ENCODE measurements at places on chromosomes 7 and 10.
A peak's percentile ranks its signal among the peaks of the same experiment; 100 is the strongest.

DNA sequence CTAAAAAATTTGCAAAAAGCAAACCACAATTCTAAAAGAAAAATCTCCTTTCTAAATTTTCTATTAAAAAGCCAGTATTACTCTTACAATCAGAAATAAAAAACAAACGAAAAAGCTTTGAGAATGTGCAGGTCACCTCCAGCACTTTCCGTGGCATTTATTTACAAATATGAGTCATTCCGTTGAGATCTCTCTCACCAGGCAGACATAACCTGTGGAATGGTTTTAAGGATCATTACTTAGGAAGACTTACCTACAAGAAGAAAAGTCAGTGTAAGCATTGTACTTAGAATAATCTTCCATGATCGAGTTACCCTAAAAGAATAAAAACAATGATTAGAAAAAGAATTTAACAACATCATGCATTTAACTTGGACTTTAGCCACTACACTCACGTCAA, 3.3 kb downstream of the SUN3 start:
- DNase-seq, result no peak

DNA sequence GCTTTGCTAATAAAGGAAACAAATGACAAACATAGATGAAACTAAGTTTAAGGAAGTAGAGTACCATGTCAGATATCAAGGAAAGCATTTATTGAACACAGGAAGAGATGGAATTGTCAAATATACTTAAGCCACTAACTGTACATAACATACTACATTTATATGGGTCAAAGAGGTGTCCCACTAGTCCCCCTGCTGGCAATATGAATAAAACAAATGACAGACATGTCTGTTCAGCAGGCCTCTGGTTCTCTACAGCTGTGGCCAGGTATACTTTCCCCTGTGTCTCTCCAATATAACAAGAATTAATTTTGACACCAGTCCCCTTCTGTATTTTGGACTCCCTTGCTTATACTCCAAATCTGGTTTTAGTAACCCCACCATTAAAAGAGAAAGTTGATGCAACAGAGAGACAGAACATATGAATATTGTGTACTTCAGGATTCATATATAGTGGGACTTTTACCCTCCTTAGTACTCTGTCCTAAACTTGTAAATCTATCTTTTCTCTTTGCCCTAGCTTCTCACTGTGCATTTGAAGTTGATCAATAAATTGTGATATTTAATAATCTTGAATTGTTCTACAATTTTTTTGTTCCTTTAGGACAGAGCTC, 42.9 kb downstream of the CD36 start:
- no peak for DNase-seq

- DNase-seq, result no peak
Observed at GRCh38 chr10:7787150-7787856, 490 bp downstream of the KIN start.

DNA sequence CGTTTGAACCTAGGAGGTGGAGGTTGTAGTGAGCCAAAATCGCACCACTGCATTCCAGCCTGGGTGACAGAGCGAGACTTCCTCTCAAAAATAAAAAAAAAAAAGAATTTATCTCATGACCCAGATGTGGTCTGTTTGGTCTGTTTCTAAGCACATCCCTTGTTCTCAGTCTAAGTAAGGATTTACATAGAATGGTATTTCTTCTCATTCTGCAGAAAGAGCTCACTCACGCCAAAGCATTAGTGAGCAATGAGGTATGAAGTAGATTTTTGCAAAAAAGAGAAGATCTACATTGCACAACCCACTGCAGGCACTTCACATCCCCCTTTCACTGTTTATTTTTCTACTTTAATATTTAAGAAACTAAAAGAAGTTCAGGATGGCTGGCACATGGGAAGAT, 76.5 kb upstream of the FGL2 start:
- no peak for DNase-seq

DNA sequence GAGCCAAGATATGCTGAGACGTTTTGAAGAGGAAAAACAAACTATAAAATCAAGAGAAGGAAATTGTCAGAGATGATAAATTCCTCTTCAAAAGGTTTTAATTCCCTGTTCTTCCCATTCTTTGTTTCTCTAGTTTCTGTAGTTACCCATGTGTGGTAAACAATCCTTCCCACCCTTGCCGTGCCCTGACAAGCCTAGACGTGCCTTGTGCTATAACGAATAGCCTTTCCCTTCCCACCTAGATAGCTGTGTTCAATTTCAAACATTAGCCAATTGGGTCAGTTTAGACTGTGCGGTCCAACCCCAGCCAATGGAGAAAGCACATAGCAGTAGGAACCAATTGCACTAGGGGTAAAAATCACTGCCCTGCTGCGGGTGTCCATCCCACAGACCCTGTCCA, 138.1 kb downstream of the RALA start:
- DNase-seq, result no peak

DNA sequence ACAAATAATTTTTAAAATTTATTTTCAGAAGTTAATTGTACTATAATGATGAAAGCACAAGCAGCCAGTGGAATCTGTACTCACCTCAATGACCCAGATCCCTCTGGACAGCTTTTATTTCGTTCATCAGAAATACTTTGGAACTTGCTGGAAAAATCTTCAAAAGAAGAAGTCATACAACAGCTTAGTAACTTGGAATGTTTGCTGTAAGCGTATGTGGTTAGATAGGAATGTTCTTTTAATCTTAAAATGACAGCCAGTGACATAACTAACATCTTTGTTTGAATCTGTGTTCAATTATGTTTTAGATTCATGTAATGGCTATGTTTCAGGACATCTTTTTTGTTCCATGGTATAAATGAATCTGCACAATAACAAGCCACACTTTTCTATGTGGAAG, 26.8 kb downstream of the CFAP69 start:
- DNase-seq, result no peak

- no peak for DNase-seq
Observed at GRCh38 chr7:101169838-101170551, 4.6 kb upstream of the VGF start.

- DNase-seq, result no peak
Observed at GRCh38 chr7:47376991-47377616, 204.8 kb downstream of the TNS3 start.

DNA sequence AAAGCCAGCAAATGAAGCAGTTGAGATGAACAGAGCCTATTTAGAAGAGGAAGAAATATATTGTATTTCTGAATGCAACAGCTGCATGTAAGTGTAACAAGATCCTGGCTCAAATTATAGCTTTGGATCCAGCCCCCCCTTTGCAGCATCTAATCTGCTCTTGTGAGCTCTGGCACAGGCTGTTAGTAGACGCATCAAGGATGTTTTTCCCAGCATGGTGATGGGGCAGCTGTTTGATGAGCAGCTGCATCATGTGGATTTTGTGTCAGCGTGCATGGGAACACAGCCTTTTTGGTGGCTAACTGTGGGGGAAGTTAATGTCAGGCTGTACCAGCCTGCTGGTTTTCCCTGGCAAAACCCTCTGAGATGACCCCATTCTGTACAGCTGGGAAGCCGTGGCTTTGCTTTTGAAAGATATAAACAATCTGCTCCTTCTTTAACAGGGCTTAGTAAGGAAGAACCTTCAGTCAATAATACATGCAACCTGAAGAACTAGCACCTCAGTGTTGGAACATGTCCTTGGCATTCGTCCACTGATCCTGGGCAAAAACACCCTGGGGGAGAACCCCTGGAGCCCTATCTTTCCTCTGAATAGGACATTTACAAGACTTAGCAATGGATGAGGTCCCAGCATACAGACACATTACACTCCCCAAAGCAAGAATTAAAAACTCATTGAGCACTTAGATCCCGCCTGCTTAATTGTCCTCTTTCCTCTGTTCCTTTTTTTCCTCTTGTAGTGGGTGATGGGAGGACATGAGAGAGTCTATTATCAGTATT, 70.6 kb downstream of the NPS start:
- no peak for DNase-seq

DNA sequence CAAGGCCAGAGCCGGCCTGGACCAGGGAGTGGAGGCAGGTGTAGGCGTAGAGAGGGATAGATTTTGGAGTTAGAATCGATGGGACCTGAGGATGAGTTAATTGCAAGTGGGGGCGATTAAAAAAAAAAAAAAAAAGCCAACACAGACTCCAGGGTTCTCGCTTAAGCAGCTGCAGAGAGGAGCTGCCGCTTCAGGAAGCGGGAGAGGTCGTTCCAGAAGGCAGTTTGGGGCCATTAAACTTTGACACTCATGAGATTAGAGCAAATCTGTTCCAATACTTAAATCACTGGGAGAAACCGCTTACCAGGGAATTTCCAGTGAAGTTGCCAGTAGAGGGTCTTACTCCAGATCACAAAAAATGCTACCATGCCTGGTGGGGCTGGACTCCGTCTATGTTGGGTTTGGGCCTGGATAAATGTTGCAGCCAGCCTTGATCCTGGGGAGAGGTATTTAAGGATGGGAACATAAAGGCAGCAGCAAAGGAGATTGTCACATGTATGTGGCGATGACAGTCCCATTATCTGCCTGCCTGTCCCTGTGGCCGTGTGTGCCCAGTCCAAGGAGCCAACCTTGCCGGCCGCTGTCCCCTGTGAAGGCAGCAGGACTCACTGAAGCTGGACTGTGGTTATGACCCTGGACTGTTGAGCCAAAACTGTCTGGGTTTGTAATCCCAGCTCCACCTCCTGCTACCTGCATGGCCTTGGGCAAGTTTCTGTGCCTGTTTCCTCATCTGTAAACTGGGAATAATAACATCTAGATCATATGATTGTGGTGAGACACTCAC, 23.9 kb upstream of the GRID1 start:
- DNase-seq, result no peak

DNA sequence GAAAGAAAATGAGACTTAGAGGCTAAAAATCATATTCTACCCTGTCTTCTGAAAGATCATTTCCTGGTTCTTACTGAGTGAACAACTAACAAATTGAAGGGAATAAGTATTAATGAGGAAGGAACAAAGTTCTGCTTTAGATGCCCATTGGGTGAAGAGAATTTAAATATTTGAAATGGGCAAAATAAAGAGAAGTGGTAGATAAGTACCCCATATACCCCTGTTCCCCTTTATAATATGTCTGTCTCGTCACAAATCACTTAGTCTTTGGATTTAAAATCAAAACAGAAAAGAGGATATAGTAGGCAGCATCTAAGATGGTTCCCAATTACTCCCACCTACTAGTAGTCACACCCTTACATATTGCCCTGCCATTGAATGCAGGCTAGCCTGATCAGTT, 13.2 kb downstream of the TES start:
- no peak for DNase-seq

DNA sequence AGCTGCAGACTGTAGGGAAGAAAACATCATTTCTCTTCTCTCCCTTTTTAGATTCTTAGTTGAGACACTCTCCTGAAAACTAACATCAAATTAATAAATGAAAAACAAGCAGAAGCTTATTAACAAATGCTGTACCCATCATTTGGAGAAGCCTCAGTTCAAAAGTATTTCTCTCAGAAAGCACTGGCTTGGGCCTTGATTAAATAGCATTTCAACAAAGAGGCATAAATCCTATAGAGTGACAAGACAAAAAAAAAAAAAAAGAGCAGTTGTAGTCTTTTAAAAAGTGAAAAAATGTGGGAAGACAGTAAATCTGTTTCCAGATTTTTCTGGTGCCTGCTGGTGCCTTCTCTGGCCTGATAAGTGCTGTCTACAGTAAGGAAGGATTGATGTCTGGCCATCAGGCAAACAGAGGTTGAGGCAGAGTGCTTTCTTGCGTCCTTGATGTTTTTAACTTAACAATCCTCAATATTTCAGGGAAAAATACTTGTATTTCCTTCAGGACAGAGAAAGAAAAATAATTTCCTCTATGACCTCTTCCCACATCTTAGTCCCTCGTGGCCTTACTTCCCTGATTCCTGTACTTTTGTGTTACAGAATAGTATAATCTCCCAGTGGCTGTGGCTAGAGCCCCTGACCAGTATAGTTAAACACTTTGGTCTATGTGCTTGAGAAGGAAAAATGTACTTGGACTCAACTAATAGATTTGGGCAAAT, 300.5 kb downstream of the HGF start:
- DNase-seq, result no peak

- DNase-seq, result no peak
Observed at GRCh38 chr7:146479040-146479439, 362.4 kb downstream of the CNTNAP2 start.

DNA sequence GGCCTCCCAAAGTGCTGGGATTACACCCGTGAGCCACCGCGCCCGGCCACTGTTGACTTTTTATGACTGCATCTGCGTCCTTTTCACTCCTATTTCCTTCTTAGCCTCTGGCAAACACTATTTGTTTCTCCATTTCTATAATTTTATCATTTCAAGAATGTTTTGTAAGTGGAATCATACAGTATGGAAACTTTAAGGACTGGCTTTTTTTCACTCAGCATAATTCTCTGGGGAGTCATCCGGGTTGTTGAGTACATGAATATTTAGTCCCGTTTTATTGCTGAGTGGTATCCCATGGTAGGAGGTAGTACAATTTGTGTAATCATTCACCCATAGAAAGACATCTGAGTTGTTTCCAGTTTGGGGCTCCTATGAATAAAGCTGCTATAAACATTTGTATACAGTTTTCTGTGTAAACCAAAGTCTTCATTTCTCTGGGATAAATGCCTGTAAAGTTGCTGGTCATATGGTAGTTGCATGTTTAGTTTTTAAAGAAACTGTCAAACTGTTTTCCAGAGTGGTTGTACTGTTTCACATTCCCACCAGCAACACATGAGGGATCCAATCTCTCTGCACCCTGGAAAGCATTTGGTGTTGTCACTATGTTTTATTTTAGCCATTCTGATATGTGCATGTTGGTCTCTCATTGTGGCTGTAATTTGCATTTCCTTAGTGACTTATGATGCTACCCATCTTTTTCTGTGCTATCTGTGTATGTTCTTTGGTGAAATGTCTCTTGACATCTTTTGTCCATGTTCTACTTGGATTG, 139.6 kb upstream of the EEPD1 start:
- DNase-seq, result no peak

DNA sequence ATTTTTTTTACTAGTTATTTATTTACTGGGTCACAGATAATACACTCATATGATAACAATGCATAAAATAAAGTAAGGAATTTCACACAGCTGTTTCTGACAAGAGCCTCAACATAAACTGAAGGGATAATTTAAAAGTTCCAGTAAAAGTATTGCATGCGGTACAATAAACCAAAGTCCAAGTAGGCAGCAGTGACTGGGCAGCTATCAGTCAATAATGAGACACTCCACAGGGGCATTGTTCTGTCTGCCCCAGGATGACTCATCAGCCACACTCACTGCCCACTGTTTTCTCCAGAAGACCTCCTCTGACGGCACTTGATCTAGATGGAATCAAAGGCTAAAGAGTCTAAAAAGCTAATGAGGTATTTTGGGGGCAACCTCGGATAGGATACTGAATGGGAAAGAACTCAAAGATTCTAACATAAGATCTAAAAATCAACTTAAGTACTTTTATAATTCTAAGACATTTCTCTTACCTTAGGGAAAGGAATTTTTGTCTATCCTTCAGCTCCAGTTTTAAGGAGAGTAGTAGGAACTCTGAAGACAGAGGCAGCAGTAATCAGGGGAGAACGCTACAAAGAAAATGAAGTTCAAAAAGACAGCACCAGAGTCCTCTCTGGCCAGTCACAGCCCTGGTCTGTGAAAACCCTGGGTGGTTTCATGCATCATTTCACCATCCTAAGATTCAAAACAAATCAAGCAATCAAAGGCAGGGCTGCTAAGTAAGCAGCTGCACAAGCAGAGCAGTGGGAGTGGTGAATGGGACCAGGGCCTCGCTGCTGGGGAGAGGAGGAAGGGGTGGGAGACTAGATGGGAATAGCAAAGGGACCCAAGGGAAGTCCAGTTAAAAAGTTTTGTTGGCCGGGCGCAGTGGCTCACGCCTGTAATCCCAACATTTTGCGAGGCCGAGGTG, 175.1 kb downstream of the AVL9 start:
- DNase-seq, result peak; percentile 40

GRCh38 chr7:112172870-112173567, 33.2 kb downstream of the DOCK4 start:
- no peak for DNase-seq
